GM23248 (cell line): ENCODE measurements at places on chromosomes 3 and 15.

- DNase-seq, result peak; percentile 70
Measured at GRCh38 chr3:123586131-123586530, 1.3 kb upstream of the HACD2 start.

- peak; percentile 93 for DNase-seq
Measured at GRCh38 chr3:16427103-16427965, 86.2 kb downstream of the RFTN1 start.

- DNase-seq, result no peak
Measured at GRCh38 chr3:180267202-180267843, 230.6 kb upstream of the PEX5L start.

- DNase-seq, result no peak
Measured at GRCh38 chr15:33724321-33725036, 243.8 kb upstream of the CHRM5 start.

- DNase-seq, result no peak
Measured at GRCh38 chr3:101228441-101228840, 91.9 kb downstream of the IMPG2 start.

DNA sequence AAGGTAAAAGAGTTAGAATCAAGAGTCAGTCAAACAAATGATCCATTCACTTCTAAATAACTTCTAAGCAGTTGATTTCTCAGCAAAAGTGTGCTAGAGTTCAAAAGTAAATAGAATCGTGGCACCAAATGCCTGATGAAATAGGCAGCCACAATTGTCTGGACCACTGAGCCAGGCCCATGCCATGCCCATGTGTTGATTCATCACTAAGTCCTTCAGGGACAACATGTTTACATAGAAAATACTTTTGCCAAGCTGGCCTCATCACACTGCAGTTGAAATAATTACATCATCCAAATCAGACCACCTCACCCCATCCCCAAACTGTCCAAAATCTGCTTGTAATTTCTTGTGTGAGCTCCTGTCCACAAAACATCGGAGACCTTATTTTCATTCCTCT lies 216.3 kb downstream of the IGSF11 start:
- DNase-seq, result peak; percentile 72
